ENCODE measurements at places on chromosomes 6 and 20.

GRCh38 chr6:101534821-101535220 lies 141.3 kb downstream of the GRIK2 start:
- DNase-seq: no peak

- no peak for DNase-seq
These were observed 7.1 kb upstream of the SLC22A7 start for GRCh38 chr6:43290905-43291355.

DNA sequence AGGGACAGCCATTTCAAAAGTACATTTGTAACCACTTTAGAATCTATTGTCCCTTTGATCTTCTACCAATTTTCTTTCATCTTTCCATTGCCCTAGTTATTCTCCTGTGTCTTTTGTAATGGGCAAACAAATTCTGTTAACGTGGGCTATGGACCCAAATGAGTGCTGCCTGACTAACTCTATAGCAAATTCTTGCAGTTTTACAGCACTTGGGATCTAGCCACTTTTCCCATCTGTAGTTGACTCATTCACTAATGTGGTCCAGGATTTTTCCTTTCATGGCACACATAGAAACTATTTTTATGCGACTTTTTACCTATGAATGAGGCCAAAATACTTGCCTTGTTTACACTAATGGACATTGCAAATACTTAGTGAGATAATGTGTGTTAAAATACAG lies 52.0 kb downstream of the GRIK2 start:
- DNase-seq: no peak

GRCh38 chr6:28281288-28282064 lies at the start of gene PGBD1:
Gene PGBD1 (plus strand): TSS chr6:28281572. CDS start chr6:28283814, 2,242 bp downstream.
- no peak for DNase-seq

GRCh38 chr20:49854190-49854875 lies 41.7 kb downstream of the SLC9A8 start:
- no peak for DNase-seq

DNA sequence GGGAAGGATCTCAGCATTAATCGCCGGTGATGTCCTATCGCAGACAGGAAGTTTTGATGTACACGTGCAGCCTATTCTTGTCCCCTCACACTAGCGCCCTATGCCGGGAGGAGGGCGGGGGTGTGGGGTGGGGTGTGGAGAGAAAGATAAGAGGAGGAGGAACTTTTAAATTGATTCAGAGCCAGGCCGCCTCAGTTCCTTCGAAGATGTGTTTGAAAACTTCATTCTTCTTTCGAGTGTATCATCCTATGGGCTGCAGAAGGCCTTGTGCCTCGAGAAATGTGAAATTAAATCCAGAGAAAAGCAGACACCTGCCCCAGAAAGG lies 2.5 kb upstream of the POU3F2 start:
- DNase-seq: no peak

GRCh38 chr20:24770628-24771541 lies 178.2 kb upstream of the CST7 start:
- no peak for DNase-seq

- DNase-seq: no peak
These were observed 161.5 kb downstream of the SLC16A10 start for GRCh38 chr6:111248789-111249188.

DNA sequence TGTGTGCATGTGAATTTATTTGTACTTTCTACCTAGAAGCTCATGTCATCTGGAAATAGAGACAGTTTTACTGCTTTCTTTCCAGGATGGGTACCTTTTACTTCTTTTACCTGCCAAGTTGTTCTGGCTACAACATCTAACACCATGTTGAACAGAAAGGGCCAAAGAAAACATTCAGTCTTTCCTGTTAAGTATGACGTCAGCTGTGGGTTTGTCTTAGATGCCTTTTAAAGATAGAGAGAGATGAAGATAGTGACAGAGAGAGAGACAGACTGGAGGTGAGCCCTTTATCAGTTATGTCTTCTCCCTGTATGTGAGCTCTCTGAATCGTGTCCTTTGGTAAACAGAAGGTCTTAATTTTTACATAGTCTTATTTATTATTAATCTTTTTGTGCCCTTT lies 3.4 kb upstream of the DACT2 start:
- DNase-seq: no peak

DNA sequence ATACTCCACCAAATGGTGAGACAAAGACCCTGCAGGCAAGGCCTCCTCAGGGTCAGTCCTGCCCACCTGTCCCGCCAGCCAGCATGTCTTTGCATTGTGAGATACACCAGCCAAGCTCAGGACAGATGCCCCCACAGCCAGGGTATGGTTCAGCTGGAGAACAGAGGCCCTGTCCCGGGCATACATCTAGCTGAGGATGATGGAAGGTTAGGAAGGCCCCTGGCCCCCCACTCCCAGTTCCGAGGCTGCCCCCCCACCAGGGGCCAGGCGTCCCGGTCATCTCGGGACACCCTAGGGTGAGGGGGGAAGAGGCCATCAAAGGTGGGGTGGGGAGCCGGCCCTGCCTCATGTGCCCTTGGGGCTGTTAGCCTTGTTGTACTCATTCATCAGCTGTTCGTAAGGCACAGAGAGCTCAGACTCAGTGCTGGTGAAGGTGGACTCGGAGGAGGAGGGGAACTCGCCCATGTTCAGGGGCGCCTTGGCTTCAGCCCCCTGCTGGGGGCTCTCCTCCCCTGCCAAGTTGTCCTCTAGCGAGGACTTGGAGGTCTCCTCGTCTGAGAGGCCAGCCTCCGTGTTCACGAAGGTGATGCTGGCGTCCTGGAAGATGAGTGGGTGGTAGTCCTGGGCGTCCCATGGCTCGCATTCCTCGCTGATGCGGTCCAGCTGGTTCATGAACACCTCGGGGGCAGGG lies 38.6 kb downstream of the KCNK5 start:
- no peak for DNase-seq

DNA sequence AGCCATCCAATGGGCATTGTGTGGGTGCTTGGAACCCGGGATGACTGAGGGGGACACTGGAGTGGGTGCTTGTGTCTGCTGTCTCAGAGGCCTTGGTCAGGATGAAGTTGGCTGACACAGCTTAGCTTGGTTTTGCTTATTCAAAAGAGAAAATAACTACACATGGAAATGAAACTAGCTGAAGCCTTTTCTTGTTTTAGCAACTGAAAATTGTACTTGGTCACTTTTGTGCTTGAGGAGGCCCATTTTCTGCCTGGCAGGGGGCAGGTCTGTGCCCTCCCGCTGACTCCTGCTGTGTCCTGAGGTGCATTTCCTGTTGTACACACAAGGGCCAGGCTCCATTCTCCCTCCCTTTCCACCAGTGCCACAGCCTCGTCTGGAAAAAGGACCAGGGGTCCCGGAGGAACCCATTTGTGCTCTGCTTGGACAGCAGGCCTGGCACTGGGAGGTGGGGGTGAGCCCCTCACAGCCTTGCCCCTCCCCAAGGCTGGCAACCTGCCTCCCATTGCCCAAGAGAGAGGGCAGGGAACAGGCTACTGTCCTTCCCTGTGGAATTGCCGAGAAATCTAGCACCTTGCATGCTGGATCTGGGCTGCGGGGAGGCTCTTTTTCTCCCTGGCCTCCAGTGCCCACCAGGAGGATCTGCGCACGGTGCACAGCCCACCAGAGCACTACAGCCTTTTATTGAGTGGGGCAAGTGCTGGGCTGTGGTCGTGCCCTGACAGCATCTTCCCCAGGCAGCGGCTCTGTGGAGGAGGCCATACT lies 49.4 kb downstream of the PYGB start:
- DNase-seq: no peak

DNA sequence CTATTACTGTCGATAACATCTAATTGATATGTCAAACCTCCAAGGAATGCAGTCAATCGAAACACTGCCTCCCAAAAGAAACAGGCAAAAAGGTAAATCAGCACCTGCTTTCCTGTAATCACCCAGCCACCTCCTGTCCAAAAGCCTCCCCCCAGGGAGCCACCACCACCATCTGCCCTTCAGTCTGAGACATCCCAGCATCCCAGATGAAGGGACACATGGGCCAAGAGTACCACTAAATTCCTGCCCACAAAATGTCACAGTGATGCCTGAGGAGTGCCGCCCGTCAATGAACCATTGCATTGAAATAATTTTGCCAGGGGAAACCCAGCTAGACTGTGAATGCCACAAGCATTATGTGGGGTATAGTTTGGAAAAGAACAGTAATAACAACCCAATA lies 401.7 kb downstream of the ZFAND3 start:
- no peak for DNase-seq

DNA sequence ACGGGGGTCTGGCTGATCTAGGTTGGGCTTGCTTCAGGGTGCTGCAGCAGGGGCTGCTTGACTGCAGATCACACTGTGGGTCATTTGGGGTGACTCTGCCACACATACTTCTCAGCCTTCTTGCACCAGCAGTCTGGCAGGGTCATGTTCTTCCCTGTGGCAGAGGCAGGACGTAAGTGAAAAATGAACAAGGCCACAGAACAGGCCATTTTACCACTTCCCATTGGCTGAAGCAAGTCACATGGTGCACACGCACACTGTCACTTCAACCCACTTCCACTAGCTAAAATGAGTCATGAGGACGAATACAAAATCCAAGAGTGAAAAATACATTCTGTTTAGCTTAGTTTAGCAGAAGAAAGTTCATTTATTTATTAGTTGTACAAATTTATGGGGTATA lies 168.6 kb upstream of the GGTLC1 start:
- no peak for DNase-seq

GRCh38 chr6:139580592-139581484 lies 206.4 kb upstream of the CITED2 start:
- no peak for DNase-seq

GRCh38 chr6:44177691-44178423 lies 19.2 kb downstream of the CAPN11 start:
- DNase-seq: no peak

GRCh38 chr20:20368418-20369249 lies 730 bp downstream of the INSM1 start:
- DNase-seq: no peak

DNA sequence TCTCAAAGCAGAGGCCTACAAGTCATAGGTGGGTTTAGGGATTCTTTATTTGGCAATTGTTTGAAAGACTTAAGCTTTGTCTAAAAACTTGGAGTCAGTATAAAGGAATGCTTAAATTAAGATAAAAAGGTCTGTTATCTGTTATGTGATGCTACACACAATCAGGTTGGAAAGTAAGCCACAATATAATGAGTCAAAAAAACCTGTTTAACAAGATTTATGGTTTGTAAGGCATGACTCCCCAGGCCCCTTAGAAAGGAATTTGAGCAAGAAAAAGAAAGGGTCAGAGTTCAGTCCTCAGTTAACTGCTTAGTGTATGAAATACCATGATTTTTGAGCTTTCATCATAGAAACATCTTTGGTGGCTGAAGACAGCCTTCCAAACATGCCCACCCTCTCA lies 66.8 kb upstream of the HMGN3 start:
- DNase-seq: no peak

- DNase-seq: no peak
These were observed 179.8 kb upstream of the BMP5 start for GRCh38 chr6:56055081-56055704.

DNA sequence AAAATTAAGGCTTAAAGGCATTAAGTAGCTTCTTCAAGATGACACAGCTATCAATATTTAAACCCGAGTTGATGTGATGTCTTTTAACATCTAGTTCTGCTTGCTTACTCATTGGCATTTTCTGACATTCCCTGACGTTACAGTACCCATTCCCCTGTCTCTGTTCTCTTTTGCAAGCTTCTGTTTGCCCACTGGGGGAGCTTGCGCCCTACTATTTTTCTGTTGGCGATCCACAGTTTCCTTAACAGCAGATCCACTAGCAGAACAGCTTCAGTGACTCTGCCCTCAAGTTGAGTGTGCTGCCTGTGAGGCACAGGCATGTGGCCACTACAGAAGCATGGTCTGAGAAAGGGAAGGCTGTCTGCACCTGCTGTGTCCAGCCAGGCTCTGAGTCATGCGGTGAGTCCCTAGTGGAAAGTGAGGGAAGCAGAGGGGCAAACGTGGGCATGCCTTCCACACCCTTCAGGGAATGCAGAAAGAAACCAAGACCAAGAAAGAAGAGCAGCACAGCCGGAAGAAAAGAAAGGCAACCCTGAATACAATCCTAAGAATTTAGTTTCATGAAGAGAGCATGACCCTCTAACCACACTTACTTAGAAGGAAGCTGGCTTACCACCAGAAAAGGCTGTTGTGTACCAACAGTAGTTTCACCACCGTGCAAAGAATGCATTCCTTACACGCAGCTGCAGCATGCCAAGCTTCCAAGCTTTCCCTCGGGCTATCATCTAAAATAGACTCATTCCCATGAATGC lies 97.7 kb upstream of the VGLL2 start:
- DNase-seq: no peak

- DNase-seq: no peak
These were observed 57.1 kb upstream of the MAP7 start for GRCh38 chr6:136607204-136607931.

GRCh38 chr20:31581391-31581790 lies 23.7 kb upstream of the ID1 start:
- no peak for DNase-seq

DNA sequence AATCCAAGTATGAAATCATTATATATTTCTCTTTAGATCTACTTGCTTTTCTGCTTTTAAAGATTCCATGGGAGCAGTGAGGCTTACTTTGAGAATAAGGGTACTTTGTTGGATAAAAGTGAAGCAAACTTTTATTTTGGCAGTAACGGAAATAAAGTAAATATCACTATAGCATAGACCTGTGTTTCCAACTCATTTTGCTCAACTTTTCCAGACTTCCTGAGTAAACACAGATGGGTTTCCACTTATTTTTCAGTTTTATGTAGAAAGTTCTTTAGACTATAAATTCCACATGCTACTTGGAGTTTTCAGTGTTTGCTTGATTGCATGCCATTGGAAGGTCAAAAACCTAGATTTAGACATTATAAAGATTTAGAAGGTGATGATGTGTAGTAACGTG lies 6.2 kb downstream of the STX16 start:
- DNase-seq: no peak

DNA sequence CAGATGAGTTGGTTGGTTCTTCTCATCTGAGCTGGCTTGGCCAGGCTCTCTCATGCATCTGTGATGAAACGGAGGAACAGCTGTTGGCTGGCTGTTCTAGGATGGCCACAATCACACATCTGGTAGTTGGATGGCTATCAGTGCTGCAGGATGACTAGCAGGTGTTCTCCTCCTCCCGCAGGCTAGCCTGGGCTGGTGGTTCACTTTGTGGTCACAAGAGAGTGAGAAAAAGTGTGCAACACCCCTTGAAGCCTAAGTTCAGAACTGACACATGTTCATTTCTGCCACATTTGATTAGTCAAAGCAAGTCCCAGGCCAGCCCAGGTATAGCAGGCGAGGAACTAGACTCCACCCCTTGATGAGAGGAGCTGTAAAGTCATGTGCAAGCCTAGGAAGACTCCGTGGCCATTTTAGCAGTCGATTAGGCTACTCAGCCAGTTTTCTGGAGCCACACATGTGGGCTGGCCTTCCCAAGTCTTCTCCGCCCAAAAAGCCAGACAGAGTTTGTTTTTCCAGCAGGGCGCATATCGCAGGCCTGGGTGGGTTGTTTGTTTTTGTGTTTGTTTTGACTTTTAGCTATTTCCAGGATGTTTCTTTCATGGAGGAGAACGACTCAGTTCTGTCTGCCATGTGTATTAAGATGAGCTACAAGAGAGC lies 120.8 kb downstream of the ISM1 start:
- no peak for DNase-seq
